ENCODE measurements at places on chromosomes 5 and 9.

DNA sequence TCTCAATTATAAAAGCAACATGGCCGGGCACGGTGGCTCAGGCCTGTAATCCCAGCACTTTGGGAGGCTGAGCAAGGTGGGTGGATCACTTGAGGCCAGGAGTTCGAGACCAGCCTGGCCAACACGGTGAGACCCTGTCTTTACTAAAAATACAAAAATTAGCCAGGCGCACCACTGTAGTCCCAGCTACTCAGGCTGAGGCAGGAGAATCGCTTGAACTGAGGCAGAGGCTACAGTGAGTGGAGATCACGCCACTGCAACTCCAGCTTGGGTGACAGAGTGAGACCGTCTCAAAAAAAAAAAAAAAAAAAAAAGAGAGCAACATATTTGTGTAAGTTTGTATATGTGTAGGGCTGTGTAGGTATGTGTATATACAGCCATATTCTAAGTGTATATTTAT is 7.5 kb downstream of the RPS6 start:
- no peak for DNase-seq

DNA sequence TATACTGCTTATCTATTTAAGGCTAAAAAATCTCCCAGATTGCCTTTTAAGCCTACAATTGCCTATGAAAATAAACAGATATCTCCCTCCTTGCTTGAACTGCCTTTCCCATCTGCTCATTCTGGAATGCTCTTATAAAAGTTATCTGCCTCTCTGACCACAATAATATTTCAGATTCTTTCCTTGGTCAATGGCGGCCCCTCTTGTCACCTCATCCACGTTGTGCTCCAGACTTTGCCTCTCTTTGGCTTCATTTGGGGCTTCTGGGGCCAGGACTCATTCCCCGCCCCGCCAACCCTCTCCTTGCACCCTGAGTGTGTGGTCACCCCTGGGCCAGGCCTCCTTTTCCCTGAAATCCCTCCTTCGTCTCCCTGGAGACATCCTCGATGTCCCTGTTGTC is 110.0 kb upstream of the RPS23 start:
- peak; percentile 65 for DNase-seq

GRCh38 chr5:459562-460272 is 16.7 kb downstream of the EXOC3 start:
- DNase-seq = no peak

DNA sequence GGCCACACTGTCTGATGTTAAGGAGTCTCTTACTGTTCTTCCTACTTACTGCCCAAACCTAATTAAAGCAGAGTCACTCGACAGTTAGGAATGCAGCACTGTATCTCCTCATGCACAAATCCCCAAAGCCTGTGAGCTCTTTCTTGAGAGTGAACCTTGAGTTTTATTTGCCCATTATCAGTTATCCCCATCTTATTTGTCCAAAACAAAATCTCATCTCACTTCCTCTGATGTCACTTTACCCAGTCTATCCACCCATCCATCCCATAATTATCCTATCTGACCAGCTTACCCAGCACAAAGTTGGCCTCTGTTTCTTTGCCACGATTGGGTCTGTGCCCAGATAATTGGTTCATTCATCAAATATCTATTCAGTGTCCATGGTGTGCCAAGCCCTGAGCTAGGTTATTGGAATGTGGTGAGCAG is 250.8 kb downstream of the SLIT3 start:
- no peak for DNase-seq

GRCh38 chr5:106759152-106759551 is 911.6 kb downstream of the EFNA5 start:
- DNase-seq = no peak

GRCh38 chr9:99031319-99031718 is 73.6 kb upstream of the TGFBR1 start:
- no peak for DNase-seq

GRCh38 chr5:57033503-57033902 is 81.6 kb upstream of the MIER3 start:
- no peak for DNase-seq

DNA sequence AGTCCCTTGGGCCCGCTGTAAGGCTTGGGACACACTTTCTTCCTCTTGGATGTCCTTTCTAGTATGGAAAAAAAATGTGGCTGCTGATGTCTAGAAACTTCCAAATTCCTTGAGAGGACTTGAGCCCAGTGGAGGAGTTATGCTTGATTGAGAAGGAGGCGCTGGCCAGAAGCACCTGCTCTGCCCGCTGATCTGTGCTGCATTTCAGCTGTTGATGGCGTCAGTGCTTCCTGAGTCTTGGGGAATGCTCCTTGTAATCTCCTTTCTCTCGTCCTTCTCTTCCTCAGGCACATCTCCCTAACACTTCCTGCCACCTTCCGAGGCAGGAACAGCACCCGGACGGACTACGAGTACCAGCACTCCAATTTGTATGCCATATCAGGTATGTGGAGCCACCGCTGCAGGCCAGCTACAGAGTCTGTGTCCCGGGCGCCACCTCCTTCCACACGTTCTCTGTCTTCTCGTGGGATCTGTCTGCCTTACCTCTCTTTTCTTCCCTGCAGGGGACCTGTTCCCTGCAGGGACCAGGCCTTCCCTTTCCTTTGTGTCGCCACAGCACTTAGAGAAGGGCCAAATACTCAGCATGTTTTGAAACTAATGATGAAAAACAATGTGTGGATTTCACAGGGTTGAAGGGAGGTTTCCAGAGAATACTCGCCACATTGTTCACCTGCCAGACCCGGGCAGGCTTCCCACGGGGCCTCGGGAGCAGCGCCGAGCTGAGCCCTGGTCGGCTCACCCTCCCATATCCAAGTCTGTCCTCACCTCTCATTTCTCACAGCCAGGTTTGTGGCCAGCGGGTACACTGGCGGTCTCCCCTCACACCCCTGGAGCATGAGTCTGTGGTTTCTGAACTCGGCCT is 95.2 kb downstream of the MVB12B start:
- DNase-seq = no peak

DNA sequence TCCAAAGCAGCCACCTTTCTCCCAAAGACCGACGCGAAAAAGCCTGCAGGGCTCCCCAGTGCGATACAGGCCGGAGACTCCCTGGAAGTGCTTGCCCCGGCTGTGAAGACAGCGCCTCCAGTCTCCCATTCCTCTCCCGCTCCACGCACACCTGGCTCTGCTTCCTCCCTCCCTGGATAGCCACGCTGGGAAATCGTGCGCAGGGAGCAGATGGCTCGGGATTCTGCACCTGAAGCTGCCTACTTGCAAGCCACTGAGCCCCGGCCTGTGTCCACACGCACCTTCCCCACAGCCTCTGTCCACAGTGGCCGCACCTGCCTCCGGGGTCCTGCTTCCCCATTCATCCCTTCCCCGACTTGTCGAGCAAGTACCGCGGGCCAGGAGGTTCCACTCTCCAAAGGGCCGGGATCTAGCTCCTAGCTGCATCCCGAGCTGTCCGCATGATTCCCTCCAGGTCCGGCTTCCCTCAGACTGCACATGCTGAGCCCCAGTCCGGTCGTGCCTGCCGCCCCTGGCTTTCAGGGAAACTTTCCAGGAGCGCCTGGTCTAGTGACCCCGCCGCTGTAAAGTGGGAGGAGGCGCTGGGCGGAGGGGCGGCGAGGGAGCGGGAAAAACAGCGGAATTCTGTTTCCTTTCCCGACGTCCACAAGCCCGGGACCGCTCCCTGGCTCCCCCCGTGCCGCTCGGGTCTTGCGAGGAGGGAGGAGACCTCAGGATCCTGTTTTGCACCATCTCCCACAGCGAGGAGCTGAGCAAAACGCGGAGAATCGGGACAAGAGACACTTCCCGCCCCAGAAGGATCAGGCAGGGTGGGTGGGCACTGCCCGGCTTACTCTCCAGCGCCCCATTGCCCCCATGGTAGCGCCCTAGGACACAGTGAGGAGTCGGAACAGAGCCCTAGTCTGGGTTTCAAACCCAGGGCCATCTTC is 2.0 kb downstream of the SEMA6A start:
- DNase-seq = peak; percentile 16

DNA sequence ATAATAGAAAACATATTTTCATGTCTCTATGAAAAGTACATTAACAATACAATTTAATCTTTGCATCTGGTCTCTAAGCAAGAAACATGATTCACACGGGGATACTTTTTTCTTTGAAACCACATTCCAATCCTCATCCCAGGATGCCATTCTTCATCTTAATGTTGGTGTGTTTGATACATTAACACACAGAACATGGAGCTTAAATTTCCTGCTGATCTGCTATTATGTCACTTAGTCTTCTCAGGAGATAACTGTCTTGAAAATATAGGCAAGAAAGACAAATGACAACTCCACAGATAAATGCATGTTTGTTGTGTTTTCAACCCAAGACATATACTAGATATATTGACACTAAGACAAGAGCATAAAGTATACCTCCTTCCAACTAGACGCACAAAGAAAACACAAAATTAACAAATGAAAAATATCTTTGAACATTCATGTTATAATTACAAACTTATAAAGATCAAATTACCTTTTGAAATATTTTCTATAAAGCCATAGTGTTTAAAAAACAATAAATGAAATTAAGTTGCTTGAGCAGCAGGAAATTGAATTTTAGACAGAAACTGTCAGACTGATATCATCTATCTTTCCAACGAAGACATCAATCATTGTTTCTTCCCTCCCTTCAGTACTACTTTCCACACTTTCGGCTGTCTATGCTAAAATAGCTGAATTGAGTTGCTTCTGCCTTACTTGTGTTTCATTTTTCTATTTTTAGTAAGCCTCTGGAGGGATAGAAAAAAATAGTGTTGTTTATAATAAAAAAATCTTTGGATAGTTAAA is 1676.7 kb upstream of the CDH9 start:
- DNase-seq = no peak

- DNase-seq = no peak
Measured at GRCh38 chr9:2645569-2645968, 24.0 kb downstream of the VLDLR start.

GRCh38 chr9:97806721-97807120 is 46.3 kb upstream of the FOXE1 start:
- no peak for DNase-seq

DNA sequence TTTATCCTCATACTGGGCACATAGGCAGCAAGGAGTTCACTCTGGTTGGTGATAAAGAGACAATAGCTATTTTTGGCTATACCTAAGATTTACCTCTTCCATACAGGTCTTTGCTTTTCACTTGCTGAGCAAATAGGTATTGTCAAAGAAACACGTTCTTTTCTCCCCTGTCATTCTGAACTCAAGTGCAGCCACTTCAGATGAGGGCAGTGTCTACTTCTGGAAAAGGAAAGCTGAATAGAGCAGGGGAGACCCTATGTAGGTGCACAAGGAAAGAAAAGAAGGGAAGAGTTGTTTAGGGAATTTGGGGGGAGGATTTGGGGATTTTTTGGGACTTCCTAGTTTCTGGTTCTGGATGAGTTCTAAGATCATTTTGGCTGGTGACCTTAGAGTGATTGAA is 109.6 kb downstream of the ATP10B start:
- no peak for DNase-seq

DNA sequence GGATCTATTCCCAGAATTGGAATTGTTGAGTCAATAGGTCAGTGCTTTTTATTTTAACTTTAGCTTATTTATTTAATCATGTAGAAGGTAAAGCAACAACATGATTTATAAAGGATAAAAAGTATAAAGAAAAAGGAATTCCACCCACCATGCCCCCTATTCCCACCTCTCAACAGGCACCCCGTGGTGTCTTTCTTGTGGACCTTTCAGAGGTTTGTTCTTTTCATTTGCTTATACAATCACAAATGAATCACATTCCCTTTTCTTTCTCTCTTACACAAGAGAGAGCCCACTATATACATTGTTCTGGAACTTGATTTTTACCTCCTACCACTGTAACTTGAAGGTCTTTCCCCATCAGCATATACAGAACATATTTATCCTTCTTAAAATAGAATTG is 37.2 kb upstream of the SMIM32 start:
- no peak for DNase-seq

- no peak for DNase-seq
Measured at GRCh38 chr9:131868766-131869165, 128.9 kb upstream of the RAPGEF1 start.

DNA sequence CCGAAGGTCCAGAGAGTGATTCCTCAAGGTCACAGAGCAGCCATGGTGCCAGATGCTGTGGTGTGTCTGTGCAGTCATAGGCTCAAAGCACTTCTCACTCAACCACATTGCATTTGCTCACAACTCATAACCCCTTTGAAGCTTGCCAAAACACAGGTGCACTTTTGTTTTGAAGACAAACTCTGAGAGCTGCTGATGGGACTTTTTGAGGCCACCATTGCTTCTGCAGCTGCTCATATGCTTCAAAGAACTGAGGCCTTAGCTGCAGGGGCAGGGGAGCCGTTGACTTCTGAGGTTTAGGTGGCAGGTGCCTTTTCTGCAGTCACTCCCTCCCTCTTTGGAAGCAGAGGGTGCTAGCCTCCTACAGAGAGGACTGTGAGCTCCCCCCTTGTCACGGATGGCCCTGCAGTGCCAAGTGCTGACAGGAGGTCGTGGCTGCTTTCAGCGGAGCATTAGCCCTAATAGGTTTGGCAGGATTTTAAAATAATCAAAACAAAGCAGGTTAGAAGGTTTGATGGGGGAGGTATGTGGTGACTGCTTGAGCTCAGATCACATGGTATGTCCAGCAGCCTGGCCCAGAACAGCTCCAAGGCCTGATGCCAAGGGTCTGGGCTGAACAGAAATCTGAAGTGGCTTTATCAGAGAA is 232.1 kb downstream of the MAN2A1 start:
- DNase-seq = no peak

GRCh38 chr5:106986006-106986405 is 684.7 kb downstream of the EFNA5 start:
- DNase-seq = no peak

GRCh38 chr5:32505756-32506155 is 61.2 kb upstream of the ZFR start:
- peak; percentile 84 for DNase-seq

GRCh38 chr5:102975457-102976182 is 144.3 kb downstream of the GIN1 start:
- peak; percentile 90 for DNase-seq

- peak; percentile 65 for DNase-seq
Measured at GRCh38 chr5:60538955-60539866, 160.8 kb downstream of the DEPDC1B start.

- no peak for DNase-seq
Measured at GRCh38 chr9:109861918-109862317, 81.9 kb downstream of the PALM2AKAP2 start.

DNA sequence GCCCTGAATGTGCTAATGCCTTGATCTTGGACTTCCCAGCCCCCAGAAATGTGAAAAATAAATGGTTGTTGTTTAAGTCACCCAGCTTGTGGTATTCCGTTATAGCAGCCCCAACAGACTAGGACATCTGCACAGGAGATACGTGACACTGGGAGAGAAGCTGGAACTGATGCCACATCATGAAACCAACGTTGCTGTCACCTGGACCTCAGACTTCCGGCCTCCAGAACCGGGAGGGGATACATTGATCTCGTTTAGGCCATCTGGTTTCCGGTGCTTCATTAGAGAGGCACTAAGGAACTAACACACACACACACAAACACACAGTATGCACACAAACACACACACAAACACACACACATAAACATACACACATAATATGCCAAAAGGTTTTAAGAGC is 75.0 kb upstream of the ICE1 start:
- no peak for DNase-seq

DNA sequence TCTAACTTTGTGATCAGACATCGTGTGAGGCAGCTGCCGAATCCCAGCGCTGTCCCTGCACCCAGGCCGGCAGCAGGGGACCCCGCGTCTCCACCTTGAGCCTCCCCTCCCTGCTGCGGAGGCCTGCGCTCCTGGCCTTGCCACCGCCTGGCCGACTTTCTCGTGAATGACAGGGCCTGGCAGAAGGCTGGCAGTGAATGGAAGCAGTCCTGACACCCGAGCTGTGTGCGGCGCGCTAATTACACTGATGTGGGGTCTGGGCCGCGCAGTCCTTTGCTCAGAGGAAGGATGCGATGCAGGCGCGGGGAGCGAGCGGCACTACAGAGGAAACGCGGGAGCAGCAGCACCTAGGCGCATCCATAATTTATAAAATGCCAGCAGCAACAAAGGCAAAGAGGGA is 40.3 kb downstream of the POU4F3 start:
- DNase-seq = no peak
